NCI-H1092 (cell line): ENCODE measurements at places on chromosomes 12 and 14.

- no peak for DNase-seq
These were observed 3.2 kb upstream of the C12orf42 start for GRCh38 chr12:103498990-103499389.

DNA sequence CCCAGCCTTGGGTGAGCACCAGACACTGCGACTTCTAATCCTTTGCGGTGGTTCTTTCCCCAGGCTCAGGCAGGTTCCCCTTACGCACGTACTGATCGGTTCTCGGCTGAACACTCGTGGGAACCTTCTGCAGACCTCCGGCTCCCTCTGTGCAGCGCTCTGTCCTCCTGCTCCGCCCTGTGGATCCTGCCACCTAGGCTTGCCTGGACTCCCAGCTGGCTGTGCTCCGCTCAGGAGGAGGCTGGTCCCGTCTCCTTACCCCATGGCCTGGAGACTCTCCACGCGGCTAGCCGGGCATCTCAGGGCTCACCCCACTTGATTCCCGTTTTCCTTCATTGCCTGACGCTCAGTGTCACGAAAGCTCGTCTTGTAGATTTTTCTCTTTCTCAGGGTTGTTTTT lies 34.7 kb downstream of the TNFAIP2 start:
- no peak for DNase-seq

GRCh38 chr14:101862177-101862576 lies 100.7 kb downstream of the PPP2R5C start:
- DNase-seq: no peak

DNA sequence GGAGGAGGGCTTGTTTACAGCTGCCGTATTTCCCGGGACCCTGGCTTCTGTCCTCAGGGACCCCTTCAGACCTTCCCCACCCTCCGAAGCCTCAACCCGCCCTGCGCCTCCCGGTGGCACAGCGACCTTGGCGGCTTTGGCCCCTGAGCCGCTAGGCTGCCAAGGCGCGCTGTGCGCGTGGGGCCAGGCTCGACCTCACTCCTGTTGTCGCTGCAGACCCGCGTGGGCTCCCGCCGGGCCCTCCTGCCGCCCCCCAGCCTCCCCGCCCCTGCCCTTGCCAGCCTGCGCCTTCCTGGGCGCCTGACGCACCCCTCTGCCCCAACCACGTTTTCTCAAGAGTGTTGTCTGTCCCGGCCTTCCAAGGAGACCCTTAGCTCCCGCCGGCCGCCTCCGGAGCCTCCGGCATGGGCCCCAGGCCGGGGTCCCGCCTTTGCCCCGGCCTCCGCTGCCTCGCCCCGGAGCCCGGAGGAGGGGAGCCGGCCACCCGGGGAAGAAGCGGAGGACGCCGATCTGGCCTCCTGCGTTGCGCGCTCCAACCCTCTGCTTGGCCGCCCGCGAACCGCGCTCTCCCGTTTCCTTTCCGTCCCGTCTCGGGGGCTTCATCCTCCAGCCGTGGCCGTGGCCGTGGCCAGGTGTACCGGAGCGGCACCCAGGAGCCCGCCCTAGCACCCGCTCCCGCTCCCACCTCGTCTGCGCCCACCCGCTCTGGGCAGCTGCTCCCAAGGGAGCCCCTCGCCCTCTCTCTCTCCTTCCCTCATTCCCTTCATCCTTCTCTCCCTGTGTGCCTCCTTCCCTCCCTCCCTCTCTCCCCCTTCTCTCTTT lies 19.9 kb downstream of the PPP2R5C start:
- no peak for DNase-seq

GRCh38 chr14:65419593-65420252 lies 7.2 kb downstream of the FUT8 start:
- no peak for DNase-seq

DNA sequence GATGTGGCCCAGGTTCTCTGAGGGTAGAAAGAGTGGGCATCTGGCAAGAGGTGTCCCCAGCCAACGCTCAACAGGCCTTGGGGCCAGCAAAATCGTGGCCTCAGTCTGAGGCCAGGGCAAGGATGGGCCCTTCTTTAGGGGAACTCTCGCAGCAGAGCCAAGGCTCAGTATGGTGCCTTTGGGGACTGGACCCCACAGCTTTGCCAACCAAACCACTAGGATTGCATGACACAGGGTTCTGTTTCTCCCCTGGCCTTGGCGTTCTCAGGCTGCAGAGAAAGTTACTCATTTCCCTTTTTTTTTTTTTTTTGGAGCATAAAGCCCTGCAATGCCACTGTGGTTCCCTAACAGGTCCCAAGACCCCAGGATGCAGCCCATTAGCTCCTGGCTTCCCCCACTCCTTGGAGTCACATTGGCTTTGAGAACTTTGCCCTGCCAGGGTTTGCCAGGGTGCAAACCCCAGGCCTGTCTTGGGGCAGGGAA lies 100.6 kb downstream of the LGMN start:
- no peak for DNase-seq

GRCh38 chr14:22422238-22422637 lies 166.8 kb downstream of the DAD1 start:
- no peak for DNase-seq

DNA sequence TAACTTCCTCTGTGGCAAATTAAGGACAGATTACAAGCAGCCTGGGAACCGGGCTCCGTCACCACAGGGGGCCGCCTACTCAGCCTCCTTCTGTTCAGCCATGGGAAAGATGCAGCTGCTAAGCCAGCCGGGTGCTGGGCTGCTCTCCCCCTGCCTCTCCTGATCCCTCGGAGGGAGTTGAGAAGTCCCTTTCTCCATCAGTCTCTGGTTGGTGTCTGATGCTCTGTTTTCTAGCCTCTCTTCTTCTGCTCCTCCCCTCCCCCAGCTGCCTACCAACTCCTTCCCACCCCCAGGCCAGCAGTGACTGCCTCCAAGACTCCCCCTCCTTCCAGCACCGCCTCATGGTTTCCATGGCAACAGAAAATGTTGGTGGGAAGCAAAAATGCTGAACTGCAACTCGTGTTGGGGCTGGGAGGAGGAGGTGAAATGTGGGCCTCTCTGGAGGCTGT lies 486.7 kb downstream of the APAF1 start:
- no peak for DNase-seq

GRCh38 chr14:21796916-21797315 lies 123.3 kb upstream of the OR4E1 start:
- no peak for DNase-seq

DNA sequence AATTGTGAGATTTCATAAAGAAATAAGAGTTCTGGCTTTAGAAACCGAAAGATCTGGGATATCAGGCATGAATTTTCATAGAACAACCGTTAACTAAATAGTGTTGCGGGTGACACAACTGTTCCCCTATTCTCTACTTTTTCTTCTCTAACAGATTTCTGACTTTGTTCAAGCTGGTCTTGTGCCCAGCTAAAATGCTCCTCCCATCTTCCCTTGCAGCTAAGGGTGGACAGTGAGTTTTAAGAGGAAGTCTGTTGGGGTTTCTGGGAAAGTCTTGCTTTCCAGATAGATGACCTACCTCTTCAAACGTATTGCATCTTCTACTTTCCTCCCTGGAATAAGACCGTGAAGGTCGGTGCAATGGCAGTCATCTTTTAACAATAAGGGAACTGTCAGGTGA lies 18.7 kb downstream of the CCDC63 start:
- no peak for DNase-seq

DNA sequence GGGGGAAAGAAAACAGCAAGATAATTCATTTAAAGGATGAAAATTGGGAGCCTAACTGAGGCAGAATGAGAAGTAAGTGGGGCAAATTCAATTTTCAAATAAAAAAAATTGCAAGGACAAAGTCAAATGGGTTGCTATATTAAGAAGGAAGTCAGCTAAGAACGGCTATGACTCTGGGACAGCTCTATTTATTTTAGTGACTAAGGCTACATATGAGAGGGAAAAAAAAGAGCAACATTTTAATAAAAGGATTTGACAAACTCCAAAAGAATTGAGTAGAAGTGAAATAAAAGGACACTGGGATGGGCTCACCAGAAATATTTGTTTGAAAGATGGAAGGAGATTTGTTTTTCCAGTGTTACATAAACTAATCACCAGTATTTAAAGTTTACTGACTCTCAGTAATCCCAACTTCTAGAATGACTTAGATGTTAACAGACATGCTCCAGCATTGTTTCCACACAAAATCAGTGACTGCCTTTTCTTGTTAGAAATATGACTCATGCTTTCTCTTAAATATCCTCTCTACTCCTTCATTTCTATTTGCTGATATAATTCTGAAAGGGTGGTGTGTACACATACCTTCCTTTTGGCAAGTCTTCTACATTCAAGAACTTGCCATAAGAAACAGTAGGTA lies 198.5 kb downstream of the SLC25A21 start:
- DNase-seq: no peak

DNA sequence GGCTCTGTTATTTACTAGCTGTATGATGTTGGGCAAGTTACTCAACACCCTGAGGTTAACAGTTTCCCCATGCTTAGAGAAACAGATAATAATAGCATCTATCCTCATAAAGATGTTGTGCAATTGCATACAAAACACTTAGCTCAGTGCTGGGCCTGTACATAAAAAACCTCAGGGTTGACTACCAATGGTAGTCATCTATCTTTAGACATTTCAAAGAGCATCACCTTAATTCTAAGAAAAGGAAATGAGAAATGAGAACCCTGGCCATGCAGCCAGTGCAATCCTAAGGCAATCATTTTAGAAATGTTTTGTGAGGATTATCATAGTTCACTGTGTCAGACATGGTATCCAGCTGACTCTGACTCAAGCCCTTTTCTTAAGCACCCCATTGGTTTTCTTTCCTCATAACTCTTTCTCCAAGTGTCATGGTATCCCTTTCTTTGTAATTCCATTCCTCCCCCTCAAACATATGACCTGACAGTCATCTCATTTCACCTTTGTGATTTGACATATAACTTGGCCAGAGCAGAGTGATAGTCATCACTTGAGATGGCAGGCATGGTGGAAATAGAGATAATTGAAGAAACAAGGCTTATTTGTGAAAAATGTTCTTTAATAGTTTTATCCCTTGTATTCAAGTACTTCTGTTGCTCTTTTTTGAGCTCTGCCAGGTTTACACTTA lies 29.5 kb upstream of the OSBPL8 start:
- no peak for DNase-seq

GRCh38 chr12:79203058-79203647 lies 338.6 kb downstream of the SYT1 start:
- DNase-seq: no peak

DNA sequence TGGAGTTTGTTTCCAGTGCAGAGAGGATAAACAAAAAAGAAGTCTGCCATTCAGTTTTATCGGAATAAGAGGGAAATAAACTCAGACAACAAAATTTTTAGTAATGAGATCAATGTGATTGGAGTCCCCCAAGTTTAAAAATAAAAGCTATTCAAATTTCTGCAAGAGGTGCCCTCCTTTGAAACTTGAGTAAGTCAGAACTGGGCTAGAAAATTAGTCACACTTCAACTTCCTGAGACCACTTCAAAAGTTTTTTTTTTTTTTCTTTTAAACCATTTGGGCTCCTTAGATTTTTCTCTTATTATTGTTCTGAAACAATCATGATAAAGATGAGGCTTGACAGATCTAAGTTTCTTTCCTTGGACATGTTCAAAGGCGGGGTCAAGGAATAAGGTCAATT lies 3.2 kb downstream of the DACT1 start:
- no peak for DNase-seq

DNA sequence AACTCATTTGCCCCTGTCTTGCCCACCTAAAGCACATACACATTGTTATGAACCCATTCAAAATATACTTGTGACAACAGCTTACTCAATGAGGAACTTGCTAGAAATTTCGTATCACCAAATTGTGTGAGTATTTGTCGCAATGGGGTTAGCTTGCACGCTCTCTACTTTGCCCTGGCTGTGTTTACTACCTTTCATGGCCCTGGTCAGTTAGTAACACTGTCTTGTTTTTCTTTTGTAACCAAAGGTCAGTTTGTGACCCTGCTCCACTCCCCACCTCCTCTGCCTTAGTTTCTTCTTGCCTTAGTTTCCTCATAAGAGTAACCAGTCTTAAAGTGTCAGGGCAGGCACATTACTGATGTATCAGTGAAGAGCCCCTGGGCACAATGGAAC lies 205.8 kb upstream of the EEA1 start:
- DNase-seq: no peak

- no peak for DNase-seq
These were observed 1278.4 kb upstream of the FLRT2 start for GRCh38 chr14:84251411-84252115.

GRCh38 chr14:104435147-104436046 lies 144.2 kb upstream of the C14orf180 start:
- no peak for DNase-seq

- DNase-seq: no peak
These were observed 184.6 kb downstream of the FOXN3 start for GRCh38 chr14:89232265-89233070.

DNA sequence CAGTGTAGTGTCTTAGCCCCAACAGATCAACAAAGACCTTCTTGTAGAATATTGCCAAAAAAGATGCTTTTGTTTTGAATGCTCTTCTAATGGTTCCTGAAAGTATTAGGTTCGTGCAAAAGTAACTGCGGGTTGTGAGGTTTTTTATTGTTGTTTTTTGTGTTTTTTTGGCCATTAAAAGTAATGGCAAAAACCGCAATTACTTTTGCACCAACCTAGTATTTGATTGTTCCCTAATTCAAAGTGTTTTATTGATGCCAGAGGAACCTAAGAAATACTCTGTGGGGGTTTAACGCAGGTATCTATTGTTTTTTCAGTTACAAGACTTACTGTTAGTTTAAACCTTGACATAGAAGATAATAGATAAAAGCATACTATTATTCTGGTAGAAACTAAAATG lies 150.8 kb upstream of the DAAM1 start:
- no peak for DNase-seq
